ENCODE measurements at places on chromosomes 12 and 14.
A peak's percentile ranks its signal among the peaks of the same experiment; 100 is the strongest.

- no peak for DNase-seq
These were observed 3.7 kb downstream of the ANO6 start for GRCh38 chr12:45219621-45220020.

DNA sequence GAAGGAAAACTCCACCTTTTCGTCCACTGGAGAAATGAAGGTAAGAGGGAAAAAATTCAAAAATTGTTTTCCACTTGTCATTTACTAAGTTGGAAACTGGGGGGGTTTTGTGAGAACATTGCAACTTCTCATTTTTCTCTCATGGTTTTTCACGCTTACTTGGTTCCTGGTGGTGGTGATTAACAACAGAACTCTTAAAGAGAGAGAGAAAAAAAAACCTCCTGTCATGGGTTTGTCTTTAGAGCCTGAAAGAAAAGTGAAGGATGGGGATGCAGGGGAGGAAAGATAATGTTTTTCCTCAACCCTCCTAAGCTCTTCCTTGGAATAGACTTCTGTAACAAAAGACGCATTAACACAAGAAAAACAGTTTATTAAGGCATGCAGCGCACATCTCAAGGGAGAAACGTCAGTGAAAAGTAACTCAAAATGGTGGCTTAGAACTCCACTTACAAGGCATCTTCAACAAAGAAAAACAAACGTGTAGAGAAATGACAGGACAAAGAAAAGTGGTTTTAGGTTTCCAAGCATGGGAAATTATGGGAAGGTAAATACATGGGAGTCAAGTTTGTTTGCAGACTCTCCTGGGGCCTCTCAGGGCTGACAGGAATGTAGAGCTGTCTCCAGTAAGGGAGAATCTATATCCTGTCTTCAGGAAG is 81.9 kb upstream of the ATF7IP start:
- no peak for DNase-seq

DNA sequence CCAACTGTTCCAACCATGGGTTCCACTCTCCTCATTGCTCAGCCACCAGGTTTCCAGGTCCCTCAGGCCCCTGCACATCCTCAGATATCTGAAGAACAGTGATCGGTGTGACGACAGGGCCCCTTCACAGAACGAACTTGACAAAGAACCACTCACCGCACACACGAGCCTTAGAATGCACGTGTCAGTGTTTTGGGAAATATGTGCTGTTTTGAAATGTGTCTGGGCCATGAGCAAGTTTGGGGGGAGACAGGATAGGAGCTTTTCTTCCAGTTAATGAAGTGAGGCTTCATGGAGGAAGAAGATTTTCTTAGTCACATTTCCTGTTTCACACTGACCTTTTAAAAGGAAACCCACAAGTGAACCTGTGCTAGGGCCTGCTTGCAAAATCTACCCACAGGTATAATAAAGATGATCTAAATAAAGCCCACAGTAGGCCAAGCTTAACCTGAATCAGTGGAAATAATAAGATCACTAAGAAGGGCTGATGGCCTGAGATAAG is 58.6 kb downstream of the ZFP36L1 start:
- no peak for DNase-seq

DNA sequence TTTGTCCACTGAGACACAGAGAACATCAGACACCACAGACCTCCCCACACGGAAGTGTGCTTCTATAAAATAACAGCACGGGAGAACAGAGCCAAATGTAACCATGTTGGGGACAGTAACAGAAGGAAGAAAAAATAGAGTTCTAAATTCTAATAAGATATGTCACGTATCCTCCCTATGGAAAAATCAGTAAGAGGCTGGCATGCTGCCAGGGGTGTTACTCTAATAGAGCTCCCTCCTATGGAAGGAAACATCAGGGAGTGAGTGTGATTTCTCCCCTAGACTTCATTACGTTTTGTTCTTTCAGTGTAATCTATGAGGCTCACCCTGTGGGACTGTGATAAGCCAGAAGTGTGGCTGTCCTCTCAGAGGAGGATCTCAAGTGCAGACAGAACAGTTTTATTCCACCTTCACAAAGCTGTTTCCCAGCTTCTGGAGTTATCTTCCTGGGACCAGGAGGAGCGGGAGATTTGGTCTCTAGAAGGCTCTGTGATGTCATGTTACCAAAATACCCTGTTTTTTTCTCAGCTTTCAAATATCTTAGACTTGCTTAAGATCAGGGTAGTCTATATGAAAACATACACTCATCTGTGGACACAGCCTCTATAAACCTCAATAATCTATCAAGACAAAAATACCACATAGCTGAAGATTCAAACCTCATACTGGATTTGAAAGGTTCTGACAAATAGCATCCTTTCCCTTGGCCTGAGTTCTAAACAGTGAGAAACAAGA is 69.3 kb downstream of the ZFC3H1 start:
- no peak for DNase-seq

DNA sequence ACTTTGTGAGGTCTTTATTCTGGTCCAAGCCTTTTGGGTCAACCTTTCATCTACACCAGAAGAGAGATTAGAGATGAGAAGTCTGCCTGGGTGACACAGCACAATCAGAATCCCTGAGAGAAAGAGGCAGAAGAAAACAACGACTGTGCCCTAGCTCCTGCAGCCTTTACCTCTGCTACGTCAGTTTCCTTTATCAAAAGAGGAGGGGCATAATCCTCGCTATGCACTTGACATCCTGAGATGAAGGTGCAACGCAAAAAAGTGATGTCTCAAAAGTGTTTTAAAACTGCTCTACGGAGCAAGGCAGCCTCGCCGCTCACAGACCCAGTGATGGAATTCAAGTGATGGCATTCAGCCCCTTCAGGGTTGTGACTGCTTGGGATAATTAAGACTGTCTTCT is 21.7 kb downstream of the ZDHHC22 start:
- no peak for DNase-seq

DNA sequence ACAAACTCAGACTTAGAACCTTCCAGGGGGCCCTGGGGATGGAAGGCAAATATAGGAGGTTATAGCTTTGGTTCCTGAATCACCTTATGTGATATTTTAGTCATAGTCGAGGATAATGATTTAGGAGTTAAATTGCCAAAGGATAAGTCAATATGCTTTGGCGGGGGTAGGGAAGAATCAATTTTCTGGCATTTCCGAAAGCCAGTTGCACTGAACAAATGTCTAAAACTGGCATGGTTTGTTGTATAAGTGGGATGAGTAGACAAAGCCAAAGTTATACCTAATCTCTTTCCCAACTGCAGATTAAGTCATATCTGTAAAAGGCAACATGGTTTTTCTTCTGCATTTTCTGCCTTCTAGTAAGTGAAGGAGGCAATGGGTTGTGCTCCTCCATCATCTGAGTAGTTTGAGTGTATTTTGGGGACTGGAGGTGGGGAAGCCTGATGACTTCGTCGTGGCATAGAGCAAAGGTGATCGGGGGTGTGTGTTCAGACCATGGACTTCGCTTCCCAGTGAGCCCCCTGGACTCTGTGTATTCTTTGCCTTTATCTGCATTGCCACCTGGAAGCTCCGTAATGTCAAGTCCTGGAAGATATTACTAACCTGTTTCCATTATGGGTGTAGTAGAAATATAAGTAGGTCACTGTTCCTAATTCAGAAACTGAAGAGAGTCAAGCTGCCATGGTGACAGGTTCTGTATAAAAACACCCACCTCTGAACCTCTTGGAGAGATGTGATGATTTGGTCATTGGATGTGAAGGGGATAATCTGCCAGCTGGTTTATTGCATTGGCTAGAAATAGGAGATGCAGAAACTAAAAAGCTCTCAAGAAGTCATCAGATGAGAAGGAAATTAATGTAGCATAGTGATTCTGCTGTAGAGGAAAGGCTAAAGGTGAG is 24.5 kb downstream of the PPFIBP1 start:
- DNase-seq, result peak; percentile 27

DNA sequence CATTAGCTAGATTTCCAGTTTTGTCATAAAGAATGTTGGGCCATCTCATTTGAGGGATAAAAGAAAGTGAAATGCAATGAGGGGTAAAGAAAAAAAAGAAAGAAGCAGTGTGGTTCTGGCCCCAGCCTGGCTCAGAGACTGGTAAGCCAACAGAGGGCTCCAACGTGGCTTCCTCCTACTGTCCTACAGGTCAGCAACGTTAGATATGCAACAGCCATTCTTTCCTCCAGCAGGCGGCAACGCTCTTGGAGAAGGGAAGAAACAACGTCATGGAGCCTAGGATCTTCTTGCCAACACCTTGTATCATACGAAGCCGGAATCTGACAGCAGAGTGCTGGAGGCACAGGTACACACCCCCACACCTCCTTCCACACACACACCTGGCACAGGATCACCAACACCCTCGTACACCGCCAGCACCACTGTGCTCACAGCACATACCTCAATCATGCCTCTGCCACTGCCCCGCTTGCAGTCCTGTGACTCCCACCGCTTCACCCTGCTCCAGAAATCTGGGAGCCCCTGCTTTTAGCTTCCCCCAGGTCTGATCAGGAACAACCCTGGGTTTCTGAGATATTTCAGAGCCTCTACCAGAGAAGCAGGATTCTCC is 102.8 kb downstream of the RPAP3 start:
- no peak for DNase-seq

DNA sequence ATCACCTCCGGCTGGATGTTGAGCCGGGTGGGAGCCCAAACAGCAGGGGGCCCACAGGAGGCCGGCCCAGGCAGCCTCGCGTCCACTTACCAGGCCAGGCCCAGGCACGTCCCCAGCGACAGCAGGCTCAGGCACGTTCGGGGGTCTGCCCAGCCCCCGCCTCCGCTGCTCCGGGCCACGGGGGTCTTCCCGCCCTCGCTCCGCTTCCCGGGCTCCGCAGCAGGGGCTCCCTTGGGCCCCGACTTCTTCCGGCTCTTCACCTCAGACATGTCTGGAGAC is 216 bp downstream of the IKBIP start:
- no peak for DNase-seq

GRCh38 chr14:90475298-90475697 is 78.5 kb downstream of the CALM1 start:
- no peak for DNase-seq

GRCh38 chr12:116314477-116314876 is 37.0 kb upstream of the MED13L start:
- no peak for DNase-seq

GRCh38 chr12:131057211-131057721 is 103.6 kb downstream of the ADGRD1 start:
- DNase-seq, result no peak

GRCh38 chr14:52922656-52923055 is 28.2 kb downstream of the FERMT2 start:
- DNase-seq, result peak; percentile 80

- DNase-seq, result no peak
These were observed 368.6 kb downstream of the BCL11B start for GRCh38 chr14:98903371-98903770.

DNA sequence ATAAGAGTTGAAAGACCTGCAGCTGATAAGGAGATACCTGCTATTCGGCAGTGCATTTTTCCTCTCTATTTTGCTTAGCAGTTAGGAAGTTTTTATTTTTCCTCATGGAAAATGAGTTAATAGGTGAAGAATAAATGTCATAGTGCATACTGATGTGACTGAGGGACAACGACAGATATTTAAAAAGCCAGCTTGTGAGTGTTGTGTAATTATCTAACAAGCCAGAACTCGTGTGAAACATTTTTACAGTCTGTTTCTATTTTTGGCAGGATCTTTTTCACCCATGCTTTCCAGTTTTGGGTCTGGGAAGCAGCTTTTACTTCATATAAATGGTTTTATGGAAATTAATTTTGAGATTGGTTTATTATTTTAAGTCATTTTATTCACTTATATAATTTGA is 2.9 kb downstream of the FBXO34 start:
- DNase-seq, result no peak

DNA sequence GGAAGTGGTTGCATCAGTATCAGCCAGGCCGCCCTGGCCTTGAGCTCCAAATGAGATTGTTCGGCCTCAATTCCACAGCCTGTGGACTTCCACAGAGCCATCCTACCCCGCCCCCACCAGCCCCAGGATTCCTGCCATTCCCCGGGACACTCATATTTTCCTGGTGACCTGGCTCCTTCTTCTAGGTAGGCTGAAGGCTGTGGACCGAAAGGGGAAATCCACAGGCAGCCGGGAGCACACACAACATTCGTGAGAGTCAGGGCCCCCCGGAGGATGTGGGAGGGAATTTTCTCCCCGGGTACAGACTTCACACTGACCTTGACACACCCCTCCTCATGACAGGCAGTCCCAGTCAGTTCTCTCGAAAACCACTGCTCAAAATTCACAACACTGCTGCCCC is 39.9 kb downstream of the RIN3 start:
- peak; percentile 72 for DNase-seq

GRCh38 chr12:52204095-52204930 is 12.5 kb upstream of the KRT80 start:
- no peak for DNase-seq

GRCh38 chr12:94832780-94833681 is 170.5 kb downstream of the NDUFA12 start:
- DNase-seq, result peak; percentile 92

DNA sequence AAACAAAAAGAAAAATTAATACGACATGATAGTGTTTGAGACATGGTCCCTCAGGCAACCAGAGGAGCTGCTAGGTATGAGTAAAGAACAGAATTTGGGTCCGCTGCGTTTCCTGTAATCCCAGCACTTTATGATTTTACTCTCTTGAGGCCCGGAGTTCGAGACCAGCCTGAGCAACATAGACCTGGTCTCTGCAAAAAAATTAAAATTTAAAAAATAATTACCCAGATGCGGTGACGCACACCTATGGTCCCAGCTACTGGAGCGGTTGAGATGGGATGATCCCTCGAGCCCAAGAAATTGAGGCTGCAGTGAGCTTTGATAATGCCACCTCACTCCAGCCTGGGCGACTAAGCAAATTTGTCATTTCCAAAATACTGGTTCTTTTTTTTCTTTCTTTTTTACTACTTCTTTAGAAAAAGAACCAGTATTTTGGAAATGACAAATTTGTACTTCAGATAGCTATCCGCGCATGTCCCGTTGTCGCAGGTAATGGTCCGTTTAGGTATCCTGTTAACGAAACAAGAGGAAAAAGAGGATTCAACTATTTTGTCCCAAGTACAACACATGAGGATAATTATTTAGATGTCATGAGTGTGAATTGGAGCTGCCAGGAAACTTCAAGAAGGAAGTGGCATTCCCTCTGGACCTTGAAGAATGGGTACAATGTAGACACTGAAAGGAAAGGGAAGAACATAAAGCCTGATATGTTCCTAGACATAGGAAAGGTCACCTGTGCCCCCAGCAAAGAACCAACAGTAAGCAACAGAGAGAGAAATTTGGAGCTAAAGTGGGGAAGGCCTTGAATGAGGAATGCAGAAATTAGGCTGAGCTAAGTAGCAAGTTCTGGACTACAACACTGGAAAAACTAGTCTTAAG is 1.2 kb upstream of the HECTD1 start:
- DNase-seq, result no peak

- DNase-seq, result peak; percentile 74
These were observed 232.2 kb downstream of the NUAK1 start for GRCh38 chr12:105906561-105906960.

DNA sequence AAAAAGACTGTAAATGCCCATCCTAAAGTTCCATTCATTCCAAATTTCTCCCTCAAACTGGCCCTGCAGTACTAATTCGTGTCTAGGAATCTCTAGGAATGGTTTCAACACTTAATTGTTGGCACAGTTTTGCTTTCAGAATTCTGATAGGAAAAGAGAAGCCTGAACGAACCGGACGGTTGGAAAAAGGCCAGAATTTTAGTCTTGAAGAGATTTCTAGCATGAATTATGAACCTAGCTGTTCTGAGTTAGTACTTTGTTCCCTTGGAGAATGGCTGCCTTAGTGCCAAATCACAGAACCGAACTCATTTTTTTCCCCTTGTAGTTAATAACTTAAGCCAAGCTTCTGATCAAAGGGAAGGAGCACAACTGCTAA is 262.6 kb downstream of the ADAMTS20 start:
- DNase-seq, result peak; percentile 67
